ENCODE measurements at places on chromosomes 11 and 22.

- DNase-seq, result no peak
Observed at GRCh38 chr22:23542933-23543332, 37.2 kb downstream of the IGLL1 start.

GRCh38 chr22:21650823-21651520 is 8.9 kb downstream of the SDF2L1 start:
- DNase-seq, result no peak

DNA sequence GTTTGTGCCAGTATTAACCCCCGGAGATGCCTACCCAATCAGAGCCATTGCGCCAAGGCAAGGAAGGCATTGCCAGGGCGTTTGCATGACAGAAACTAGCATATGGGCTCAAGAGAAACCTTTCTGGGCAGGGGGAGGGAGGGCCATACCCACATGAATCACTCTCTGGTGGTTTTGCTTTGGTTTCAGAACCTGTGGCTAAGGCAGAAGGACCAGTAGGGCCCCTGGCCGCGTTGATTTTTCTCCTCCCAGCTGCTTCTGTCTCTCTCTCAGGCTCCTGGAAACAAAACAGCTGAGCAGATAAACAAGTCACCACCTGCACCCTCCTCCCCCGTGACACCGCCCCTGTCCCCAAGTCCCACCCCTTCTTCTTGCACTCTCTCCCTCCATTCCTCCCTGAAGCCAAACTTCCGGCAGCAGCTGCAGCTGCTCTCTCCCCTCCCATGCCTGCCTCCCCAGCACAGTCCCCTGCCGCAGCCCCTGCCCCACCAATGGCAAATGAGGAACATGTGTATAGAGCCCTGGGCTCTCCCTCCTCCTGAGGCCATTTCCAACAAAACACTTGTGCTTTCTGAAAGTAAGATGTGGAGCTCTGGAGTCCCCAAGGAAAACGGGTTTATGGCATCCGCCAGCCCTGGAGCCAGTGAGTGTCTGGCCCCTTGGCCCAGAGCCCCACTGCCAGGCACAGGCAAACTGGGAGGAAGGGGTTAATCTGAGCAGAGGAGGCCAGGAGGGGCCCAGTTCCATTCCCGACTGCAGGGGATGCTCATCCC is 39.0 kb upstream of the ADA2 start:
- peak; percentile 58 for DNase-seq

GRCh38 chr11:86933891-86934581 is 21.2 kb downstream of the FZD4 start:
- no peak for DNase-seq

- no peak for DNase-seq
Observed at GRCh38 chr22:35205961-35206360, 51.3 kb upstream of the HMGXB4 start.

DNA sequence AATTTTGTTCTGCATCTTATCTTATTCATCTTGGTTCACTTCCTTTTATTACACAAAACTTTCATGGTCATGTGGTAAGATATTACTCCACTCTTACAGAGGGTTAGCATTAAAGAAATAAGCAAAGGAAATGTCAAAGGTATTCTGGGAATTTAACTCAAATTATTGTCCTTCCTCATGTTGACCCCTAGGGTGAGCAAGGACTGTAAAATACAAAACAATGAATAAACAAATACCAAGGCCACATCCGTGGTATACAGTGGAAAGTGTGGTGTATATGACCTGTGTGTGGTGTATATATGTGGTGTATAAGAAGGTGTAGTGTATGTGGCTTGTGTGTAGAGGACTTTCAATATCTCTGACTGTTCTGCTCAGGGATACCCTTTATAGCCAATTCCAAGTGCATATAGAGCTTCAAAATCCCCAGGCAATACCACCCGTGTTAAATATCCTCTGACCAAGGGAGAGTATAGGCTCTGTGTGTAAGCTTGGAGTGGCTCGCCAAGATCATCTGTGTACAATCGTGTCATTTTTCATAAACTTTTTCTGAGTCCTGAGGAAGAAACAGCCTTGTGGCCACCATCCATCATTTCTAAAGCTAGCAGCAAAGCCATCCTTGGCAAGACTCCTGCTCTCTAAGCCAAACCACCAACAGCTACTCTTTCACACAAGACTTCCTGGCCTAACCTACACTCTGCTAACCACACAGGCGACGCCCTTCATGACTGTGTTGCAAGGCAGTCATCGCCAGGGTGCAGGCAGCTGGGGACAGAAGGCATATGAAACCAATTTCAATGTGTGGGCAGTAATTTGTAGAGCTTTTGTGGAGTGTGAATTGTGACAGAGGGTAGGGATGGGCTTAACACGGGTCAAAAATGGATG is 548.0 kb downstream of the ETS1 start:
- DNase-seq, result peak; percentile 97

GRCh38 chr11:71248656-71249055 is 3.7 kb downstream of the SHANK2 start:
- no peak for DNase-seq

DNA sequence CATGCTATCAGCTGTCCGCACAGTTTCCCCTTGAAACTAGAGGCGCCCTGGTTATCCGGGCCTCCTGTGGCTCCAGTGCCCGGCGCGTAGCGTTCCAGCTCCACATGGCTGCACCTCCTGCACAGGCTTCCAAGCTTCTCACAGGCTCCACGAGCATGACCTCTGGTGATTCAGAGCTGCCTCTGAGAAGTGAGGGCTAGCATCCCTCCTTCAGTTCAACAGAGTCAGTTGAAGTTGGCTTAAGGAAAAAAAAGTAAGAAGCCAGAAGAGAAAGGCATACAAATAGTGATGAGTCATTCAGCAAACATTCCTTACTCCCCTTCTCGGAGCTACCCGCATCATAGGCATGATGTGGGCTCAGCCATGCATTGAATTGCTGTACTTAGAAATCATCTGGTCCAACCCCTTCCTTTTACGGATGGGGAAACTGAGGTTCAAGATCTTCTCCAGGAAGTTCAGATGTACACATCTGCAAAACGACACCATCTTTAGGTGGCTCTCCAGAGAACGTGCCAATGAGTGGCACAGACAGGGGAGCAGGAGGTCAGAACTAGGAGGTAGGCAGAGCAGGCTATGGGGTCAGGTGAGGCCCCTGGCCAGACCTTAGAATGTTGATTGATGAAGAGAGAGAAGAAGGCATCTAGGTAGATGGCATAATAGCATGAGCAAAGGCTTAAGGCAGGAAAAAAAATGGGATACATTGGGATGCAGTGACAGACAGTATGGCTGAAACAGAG is 216.3 kb upstream of the TBCEL start:
- DNase-seq, result no peak

DNA sequence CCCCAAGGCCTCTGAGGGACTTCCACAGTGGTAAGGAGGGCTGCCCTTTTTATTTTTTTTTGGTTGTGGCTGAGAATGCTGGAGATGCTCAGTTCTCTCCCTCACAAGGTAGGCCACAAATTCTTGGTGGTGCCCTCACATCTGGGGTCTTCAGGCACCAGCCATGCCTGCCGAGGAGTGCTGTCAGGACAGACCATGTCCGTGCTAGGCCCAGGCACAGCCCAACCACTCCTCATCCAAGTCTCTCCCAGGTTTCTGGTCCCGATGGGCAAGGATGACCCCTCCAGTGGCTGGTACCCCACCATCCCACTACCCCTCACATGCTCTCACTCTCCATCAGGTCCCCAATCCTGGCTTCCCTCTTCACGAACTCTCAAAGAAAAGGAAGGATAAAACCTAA is 4.2 kb downstream of the THY1 start:
- DNase-seq, result no peak

DNA sequence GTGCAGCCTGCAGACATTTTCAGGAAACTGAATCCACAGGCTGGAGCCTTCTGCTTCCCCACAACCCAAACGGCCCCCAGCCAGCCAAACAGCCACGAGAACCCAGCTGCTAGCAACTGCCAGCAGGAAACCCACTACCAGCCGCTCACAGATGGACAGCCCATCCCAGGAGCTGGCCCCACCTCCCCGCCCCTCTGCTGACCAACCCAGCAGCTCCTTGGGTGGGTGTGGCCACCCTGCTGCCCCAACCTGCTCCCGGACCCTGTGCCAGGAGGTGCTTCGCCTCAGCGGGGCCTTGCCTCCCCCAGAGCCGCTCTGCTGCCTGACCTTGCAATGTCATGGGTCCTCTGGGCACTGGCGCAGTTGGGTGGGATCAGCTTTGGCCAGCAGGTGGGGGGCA is 8.2 kb upstream of the CCDC188 start:
- DNase-seq, result peak; percentile 66

Data from HL-60 (cell line).